Right renal cortex interstitium (tissue), 3 donors: ENCODE measurements at places on chromosomes 7 and 10. TPM values are rescaled to one million over a fixed set of nuclear protein-coding genes. Genes with fewer than 3 reads are reported as not detected.

Gene SAP25
- 1.7 TPM for polyA plus RNA-seq

GRCh38 chr10:3668276-3668965 is 116.6 kb downstream of the KLF6 start:
- DNase-seq = no peak

DNA sequence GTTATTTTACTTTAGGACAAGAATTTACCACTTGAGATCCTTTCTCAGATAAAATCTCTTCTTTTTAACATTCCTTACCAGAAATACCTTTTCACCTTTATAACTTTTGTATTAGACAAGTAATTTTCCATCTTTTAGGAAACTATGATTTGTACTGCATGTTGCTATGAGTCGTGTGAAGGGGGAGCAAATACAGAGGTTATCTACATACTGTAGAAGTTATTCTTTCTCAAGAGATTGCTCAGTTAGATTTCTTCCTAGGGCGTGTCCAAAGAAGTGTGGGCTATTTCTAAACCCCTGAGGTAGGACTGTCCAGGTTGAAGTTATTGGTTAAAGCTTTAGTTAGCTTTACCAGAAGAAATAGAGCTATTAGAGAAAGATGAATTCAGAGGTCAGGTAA is 30.2 kb upstream of the ARHGAP12 start:
- DNase-seq = no peak

Gene GBX1
- polyA plus RNA-seq = not detected
